ENCODE measurements at places on chromosomes 11 and 22. TPM values are rescaled to one million over a fixed set of nuclear protein-coding genes. Genes with fewer than 3 reads are reported as not detected.

TMEM86A gene
- 0.11 TPM for total RNA-seq

NUDT22 gene
- 72.8 TPM for total RNA-seq

TUB gene
- total RNA-seq, result 0.55 TPM

TPP1 gene
- total RNA-seq, result 39.1 TPM

RIC3 gene
- 2.3 TPM for total RNA-seq

DRAP1 gene
- total RNA-seq, result 118 TPM

YPEL4 gene
- 0.64 TPM for total RNA-seq

OR4D5 gene
- not detected for total RNA-seq

PDE2A gene
- 0.62 TPM for total RNA-seq

CCDC116 gene
- 0.78 TPM for total RNA-seq

BBOX1 gene
- not detected for total RNA-seq

TSPAN18 gene
- 1.1 TPM for total RNA-seq

OR51E2 gene
- not detected for total RNA-seq

PRRG4 gene
- 1.1 TPM for total RNA-seq

Measured in activated T-helper 2 cell treated with anti-CD3 and anti-CD28 coated beads, Interferon-gamma antibody, Interleukin-2, Interleukin-4, amounts not matched to agents 10 μg/mL and 5 μg/mL and 100 μg/mL, durations not matched to agents 14 hours and 24 hours and 36 hours (primary cell).